ENCODE measurements at places on chromosomes 6 and 20.

GRCh38 chr6:109048176-109048575 is 46.5 kb downstream of the SESN1 start:
- DNase-seq: no peak

- no peak for DNase-seq
These were observed 96.3 kb downstream of the FHL5 start for GRCh38 chr6:96659084-96659845.

DNA sequence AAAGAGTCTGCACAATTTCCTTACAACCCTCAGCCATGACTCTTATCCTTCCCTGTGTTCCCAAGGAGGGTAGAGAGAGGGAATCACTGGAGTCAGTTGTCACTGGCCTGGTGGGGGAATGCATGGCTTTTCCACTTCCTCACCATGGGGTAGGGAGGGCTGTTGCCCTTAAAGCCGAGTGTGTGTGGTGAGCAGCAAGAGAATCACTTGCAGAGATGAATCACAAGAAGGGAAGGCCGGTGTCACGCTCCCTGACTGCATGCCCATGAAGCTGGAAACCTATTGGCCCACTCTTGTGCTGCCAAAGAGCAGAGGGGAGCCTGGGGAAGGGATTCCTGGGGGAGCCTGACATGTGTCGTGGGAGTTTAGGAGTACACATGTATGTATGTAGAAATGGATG is 18.1 kb upstream of the BMP6 start:
- peak; percentile 26 for DNase-seq

DNA sequence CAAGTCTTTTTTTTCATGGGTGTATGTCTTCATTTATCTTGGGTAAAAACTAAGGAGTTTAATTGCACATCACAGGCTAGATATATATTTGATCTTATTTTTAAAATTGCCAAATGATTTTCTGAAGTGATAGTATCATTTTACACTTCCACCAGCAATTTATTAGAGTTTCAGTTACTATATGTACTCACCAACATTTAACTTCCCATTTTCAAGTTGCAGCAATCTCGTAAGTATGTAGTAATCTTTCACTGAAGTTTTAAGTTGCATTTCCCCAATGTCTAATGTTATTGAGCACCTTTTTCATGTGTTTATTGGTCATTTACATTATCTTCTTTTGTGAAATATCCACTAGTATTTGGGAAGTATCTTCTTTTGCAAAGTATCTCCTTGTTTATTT is 277.4 kb upstream of the CNR1 start:
- DNase-seq: no peak

- DNase-seq: no peak
These were observed 801 bp upstream of the KIFC1 start for GRCh38 chr6:33390767-33391277.

GRCh38 chr20:55684578-55684977 is 320.7 kb downstream of the CBLN4 start:
- no peak for DNase-seq

DNA sequence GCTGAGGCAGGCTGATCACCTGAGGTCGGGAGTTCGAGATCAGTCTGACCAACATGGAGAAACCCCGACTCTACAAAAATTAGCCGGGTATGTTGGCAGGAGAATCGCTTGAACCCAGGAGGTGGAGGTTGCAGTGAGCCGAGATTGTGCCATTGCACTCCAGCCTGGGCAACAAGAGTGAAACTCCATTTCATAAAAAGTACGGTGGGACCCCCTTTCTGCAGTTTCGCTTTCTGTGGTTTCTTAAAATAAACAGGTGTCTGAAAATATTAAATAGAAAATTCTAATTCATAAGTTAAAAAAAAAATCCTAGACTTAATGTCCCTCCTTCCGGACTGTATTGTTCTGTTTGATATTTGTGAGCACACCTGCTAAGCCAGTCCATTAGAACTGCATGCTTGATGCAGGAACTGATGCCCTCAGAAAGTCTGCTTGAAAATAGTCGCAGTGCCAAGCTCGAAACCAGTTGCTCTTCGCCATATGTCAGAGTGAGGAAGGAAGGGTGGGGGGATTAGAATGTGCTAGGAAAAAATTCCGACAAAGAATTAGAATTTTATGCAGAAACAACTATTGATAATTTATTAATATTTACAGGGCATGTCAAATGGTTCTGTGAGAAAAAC is 85.9 kb downstream of the JARID2 start:
- no peak for DNase-seq

- no peak for DNase-seq
These were observed 384.2 kb downstream of the PRKN start for GRCh38 chr6:162343198-162343935.

DNA sequence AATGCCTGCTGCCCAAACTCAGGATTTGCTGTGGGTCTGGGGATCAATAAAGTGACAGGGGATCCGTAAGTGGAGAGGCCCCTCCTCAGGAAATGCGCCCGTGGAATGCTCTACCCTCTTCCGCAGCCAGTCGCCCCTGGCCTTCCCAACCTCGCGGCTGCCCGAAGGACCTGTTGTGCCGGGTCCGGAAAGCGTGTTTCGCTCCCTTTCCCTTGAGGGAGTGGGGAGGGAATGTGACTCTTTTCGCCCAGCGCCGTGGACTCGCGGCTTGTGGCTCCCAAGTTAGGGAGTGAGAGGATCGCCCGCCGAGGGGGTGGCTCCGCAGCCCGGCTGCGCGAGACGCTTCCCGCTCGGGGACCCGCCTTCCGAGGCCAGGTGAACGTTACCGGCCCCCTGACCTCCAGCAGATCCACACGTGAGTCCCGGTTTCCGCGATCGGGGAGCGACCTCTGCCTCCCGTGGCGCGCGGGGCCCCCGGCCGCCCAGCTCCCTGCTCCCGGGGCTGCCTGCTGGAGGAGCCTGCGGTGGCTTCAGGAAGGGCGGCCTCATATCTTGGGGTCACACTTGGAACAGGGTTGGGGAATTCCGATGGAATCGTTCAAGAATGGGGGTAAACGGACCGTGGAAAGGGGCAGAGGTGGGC is 666 bp downstream of the TPD52L1 start:
- DNase-seq: no peak

- no peak for DNase-seq
These were observed 10.4 kb upstream of the PLCB1 start for GRCh38 chr20:8121666-8122065.

DNA sequence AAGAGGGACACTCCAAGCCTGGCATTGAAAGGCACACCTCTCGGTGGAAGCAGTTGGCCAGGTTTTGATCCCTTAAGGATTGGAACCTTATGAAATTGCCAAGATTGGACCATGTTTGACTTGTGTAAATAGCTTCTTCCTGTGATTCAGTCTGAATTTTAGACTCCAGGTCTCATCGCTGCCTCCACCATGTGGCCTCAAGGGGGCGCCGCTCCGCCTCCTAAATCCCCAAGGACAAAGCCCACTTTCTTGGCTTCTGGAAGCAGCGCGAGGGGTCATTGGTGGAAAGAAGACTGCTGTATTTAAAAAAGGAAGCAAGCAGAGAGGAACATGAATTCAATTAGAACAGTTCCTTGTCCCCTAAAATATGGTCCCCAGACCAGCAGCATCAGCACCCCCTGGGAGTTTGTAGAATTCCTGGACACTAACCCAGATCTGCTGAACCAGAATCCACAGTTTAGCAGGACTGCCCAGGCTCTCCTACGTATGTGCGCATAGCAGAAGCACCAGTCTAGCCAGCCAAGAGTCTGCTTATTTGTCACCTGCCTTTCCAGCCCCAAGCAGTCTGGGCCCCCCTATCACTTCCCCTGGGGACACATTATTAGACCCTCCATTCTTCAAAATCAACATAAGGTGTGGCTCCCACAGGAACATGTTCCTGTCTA is 108.5 kb downstream of the LY86 start:
- DNase-seq: no peak

DNA sequence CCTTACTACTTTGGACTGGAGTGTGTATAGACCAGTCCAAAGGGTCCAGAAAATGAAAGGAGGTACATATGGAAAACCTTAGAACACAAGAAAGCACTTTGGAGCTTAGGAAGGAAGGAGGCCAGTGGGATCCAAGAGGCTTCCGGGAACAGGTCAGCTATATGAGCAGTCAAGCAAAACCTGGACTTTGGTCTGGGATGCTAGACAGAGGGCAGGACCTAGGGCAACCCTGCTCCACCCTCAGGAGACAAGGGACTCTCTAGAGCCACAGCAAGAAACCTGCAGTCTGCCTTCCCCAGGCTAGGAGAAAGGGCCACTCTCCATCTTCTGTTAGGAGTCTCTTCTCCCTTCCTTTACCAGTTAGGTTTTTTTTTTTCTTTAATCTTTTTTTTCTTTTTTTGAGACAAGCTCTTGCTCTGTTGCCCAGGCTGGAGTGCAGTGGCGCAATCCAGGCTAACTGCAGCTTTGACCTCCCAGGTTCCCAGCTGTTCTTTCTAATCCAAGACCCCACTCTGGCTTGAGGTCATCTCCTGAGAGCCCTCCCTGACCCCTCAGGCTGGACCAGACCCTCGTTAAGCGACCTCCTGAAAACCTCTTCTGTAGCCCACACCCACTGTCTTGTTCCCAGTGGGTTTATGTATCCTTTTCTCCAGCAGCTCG is 4.6 kb downstream of the KCNK5 start:
- no peak for DNase-seq

GRCh38 chr6:23503173-23503572 is 622.8 kb upstream of the NRSN1 start:
- no peak for DNase-seq

DNA sequence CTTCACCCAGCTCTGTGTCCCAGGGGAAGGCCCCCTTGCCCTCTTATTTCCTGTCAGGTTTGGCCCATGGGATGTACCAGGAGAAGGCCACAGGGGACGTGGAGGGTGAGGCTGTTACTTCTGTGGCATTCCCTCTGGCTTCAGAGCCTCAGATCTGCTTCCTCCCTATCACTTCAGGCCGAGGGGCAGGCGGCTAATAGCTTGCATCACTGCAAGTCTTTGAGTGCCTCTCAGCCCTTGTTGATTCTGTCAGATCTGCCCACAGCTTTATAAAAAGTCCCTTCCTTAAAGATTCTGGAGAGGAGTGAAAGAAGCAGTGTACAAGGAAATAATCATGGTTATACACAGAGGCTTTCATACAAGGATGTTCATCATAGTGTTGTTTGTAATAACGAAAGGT is 86.9 kb downstream of the LRFN2 start:
- DNase-seq: no peak

- DNase-seq: no peak
These were observed 58.0 kb downstream of the GFOD1 start for GRCh38 chr6:13429406-13429753.

- DNase-seq: no peak
These were observed 2.2 kb downstream of the SRSF3 start for GRCh38 chr6:36596356-36596755.

- DNase-seq: no peak
These were observed 57.2 kb upstream of the MYL9 start for GRCh38 chr20:36483919-36484808.

GRCh38 chr6:55679503-55679902 is 100.5 kb upstream of the HMGCLL1 start:
- DNase-seq: no peak

GRCh38 chr6:167537816-167538215 is 212.9 kb downstream of the TTLL2 start:
- no peak for DNase-seq

DNA sequence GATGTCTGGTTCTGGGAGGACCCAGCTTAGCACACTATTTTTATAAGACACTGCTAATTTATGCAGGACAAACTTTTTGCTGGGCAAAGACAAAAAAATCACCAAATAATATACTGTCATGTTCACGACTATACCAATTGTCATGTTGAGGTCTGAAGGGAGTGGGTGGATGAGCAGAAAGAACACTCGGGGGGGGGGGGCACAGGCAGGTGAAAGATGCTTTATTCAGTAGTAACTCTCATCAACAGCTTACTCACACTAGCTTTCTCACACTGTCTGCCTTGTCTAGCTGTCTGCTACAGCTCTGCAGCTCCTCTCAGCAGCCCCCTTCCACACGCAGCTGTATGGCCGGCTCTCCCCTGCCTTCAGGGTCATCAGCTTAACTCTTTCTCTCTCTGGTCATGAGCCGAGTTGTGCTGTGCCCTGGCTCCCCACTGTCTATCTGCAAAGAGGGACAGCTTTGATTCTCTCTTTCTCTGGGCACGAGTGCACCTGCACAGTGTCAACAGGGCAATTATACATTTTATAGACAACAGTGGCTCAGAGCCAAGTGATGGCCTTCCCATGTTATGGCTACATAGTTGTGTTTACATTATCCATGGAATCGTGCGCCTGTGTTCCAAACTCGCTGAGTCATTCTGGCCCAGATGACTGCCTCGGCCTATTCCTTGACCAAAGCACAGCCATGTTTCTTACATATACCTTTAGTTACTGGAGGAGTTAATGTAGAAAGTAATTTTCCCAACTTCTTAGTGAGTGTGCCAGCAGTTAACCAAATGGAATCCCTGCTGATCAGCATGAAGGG is 187.7 kb upstream of the PRSS16 start:
- DNase-seq: no peak

GRCh38 chr6:137878029-137878428 is 11.0 kb downstream of the TNFAIP3 start:
- DNase-seq: no peak

DNA sequence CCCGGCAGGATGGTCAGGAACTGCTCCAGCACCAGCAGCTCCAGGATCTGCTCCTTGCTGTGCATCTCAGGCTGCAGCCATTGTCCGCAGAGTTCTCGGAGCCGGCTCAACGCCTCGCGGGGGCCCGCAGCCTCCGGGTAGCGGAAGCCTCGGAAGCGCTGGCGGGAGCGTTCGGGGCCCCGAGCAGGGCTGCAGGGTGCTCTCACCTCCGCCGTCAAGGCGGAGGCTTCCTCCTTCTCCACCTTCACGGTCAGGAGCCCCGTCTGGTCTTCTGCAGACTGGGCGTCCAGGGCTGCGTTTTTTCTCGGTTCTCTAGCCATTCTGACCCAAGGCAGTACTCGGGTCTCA is 434 bp downstream of the ZKSCAN4 start:
- no peak for DNase-seq

DNA sequence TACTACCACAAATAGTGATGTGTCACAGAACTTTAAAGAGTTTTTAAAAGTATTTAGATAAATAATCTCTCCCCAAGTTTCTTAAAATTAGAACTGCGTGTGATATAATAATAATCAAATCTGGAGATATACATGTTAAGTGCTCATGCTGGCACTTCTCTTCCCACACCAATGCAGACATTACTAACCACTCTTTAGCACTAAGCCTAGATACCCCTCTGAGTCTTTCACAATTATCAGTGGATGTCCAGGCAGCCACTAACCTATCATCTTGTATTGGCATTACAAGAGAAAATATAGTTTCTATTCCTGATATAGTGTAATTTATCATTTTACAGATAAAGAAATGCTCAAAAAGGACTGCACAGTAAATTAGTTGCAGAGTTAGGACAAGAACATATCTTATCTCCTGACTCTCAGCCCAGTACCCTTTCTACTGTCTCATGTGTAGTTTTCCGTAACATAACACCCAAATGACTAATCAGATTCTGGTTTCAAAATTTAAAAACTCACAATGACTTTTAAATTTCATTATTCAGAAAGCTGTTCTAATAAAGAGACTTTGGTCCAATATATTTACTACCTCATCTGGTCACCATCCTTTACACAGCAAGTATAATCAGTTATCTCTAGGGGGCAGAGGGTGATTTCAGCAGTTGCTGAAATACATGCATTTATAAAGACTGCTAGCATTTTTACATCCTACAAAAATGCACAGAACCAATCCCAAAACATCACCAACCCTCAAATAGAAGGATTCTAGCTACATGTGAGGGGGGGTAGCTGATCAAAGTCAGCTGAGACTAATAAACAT is 215.5 kb upstream of the MCHR2 start:
- no peak for DNase-seq
